Calu3 (cell line): ENCODE measurements at places on chromosomes 6 and 20. TPM values are rescaled to one million over a fixed set of nuclear protein-coding genes. Genes with fewer than 3 reads are reported as not detected.

DNA sequence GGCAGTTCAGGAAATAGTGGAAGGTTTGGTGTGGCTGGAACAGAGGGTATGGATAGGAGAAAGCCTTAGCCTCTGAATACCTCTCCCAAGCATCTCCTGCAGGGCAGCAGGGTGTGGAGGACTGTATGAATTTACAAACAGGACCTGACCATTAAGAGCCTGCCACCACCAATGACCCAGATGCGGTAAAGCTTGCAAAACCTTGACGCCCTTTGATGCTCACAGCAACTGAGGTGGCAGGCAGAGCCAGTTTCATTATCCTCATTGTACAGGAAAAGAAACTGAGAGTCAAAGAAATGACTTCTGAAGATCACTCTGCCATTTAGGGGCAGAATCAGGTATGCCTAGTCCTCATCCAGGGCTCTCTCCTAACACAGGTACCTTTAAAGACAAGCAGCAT, 2.4 kb downstream of the HM13 start:
- H3K36me3 ChIP-seq, result peaks cover 23% of the 10 kb centered on the region
- DNase-seq, result no peak
- H3K4me1 ChIP-seq, result no peaks in the 10 kb centered on the region
- H3K27me3 ChIP-seq, result no peaks in the 10 kb centered on the region
- H3K4me3 ChIP-seq, result no peak overlapping the region
- no peak overlapping the region for H3K27ac ChIP-seq

DNA sequence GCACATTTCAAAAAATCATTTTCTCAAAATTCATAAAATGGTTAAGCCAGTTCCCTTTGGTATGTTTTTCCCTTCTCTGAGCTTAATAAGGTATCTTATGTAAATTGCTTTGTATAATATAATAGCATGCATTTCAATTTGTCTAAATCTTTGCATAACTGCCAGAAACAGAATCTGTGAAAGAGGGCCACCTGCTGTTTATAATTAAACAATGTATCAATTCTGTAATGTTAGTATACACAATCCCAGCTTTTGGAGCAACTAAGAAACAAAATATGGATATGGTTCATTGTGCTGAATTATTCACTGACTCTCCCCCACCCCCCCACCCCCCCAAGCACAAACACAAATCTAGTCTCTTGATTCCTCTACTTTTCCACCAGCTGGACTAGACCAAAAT, 54.8 kb downstream of the GPX5 start:
- no peak for DNase-seq
- no peaks in the 10 kb centered on the region for H3K4me1 ChIP-seq
- H3K27me3 ChIP-seq, result no peaks in the 10 kb centered on the region

Gene UBD
- 74.0 and 82.8 TPM in 2 replicates for total RNA-seq

Gene SCUBE3
- total RNA-seq, result 0.44 and 0.47 TPM in 2 replicates

Gene ETV7
- 2.6 and 8.7 TPM in 2 replicates for total RNA-seq
